ENCODE measurements at places on chromosomes 5 and 9.

- no peak for DNase-seq
Measured at GRCh38 chr9:74379718-74380117, 117.4 kb upstream of the RORB start.

DNA sequence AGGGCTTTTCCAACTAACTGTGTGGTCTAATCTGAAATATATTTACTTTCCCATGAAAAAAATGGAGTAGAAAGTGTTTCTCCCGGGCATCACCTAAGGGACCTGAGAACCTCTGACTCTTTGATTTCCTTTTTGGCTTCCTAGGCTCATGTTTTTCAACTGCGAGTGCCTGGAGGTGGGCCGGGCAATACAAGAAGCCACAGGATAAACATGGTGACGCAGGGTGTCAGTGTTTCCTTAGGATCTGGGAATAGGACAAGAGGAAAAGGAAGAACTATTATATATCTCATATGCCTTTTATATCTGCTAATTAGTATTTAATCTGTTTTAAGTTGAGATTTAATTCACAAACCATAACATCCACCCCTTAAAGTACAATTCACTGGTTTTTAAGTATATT lies 11.4 kb upstream of the LECT2 start:
- DNase-seq: no peak

DNA sequence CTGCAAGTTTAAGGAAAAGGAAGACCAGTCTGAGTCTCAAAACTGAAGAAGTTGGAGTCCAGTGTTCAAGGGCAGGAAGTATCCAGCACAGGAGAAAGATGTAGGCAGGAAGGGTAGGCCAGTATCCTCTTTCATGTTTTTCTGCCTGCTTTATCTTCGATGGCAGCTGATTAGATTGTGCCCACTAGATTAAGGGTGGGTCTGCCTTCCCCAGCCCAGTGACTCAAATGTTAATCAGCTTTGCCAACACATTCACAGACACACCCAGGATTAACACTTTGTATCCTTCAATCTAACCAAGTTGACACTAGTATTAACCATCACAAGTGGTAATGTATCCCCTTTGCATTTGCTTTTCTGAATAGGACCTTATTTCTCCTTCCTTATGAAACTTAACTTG lies 535.9 kb upstream of the FTMT start:
- no peak for DNase-seq

DNA sequence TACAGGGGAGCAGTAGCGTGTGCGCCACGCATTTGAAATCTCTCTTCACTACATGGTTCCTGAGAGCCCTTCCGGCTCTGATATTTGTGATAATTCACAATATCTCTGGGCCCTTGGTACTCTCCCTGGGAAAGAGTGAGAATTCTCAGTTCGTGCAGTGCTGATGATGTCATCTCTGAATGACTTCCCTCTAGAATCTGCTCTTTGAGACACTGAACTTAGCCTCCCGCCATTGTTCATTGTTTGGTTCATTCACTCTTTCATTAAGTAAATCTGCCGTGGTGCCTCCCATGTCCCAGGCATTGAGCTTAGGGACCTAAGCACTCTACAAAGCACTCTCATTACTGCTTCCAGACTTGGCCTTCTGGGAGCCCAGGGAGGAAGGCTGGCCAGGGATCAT lies 94.0 kb downstream of the PPARGC1B start:
- no peak for DNase-seq

- DNase-seq: no peak
Measured at GRCh38 chr5:142484821-142485387, 160.1 kb upstream of the SPRY4 start.

- DNase-seq: no peak
Measured at GRCh38 chr9:111711548-111711947, 50.1 kb downstream of the GNG10 start.

DNA sequence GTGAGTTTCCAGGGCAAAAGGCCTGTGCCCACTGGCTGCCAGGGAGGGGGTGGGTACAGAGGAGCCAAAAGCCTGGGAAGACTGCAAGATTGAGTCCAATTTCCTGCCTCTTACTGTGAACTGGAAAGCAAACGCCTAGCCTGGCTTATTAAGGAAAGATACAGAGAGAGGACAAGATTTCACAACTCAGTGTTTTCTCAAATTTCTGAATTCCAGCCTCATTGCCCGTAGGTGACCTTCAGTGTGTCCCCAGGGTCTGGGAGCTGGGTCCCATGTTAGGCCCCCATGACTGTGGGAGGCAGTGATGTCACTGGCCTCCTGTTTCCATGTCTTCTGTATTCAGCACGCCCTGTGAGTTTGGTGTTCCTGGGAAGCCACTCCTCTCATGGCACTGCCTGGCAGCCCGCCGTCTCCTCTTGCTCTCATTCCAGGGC lies 60.6 kb upstream of the PTPN3 start:
- DNase-seq: no peak

DNA sequence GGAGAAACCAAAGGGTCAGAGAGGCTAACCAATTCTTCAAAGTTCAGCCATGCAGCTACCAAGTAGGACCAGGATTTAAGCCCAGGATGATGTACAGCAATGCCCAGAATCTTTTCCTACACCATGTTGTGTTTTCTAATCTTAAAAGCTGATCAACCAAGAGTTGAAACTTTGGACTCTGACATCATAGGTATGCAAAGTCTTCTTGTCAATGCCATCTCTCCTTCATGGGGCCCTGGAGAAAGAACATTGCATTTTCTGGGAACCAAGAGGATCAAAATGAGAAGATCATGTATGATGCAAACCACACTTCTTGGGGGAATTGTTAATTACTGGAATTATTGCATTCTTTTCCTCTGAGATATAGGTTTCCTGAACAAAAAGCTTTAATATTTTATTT lies 54.4 kb upstream of the XPA start:
- DNase-seq: no peak

GRCh38 chr5:104793031-104793754 lies 1230.6 kb upstream of the NUDT12 start:
- DNase-seq: no peak

DNA sequence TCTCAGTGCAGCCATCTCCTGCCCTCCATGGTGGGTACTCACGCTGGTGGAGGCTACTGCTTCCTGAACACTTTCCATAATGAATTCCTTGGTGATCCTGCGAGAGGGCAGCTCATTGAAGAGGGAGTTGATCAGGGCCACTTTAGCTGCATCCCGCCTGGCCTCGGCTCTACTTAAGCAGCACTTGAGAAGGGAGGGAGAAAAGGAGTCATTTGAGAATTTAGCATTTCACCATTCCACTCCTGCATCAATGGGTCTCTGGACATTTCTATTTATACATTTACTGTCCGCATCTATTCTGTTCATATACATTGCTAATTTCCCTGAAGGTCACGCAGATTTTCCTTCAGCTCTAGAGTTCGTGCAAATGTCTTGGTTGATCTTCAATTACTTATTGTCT lies 35.1 kb downstream of the LIX1 start:
- no peak for DNase-seq

DNA sequence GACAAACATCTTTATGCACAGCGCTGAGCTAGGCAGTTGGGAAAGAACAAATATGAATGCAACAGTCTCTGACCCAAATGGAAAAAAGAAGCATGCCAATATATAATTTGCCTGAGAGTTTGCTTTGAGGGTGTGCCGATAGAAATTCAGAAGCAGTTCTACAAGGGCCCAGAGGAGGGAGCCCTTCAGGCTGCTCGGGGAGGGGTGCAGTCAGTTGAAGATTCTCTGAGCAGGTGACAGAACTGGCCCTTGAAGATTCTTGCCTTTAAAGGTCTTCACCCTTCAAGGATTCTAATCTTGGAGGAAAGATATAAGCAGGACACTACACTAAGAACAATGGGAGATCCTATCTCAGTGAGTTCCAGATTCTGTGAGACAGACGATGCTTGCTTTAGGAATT lies 3.7 kb upstream of the PAPPA start:
- DNase-seq: no peak

GRCh38 chr9:70988551-70988950 lies 132.9 kb downstream of the TRPM3 start:
- no peak for DNase-seq

GRCh38 chr9:34685591-34685990 lies 5.5 kb downstream of the CCL19 start:
- no peak for DNase-seq

DNA sequence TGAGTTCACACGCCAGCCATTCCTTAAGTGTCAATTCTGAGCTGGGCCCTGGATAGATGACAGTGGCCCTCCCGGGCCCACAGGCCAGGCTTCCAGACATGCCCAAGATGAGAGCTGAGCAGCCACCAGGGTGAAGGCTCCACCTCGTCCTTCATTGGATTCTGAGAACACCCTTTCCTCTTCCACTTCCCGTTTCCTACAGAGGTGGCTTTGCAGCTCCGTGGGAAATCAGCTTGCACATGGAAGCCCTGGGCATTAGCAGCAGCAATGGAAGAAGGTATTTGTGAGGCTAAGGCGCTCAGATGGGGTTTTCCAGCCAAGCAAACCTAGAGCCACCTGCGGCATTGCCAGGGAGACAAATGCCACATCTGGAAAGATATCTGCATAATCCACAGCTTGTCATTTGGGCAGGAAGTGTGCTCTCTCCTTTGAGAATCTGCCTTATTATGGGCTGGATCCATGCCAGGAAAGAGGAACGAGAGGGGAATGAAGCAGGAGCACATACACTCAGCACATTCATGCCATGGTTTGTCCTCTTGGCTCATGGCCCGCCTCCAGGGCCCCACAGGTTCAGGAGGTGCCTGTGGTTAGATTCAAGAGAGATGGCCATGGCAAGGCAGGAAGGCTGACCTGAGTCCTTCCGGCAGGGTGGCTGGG lies 34.1 kb downstream of the CFAP77 start:
- no peak for DNase-seq

- DNase-seq: no peak
Measured at GRCh38 chr9:98432960-98433359, 177.5 kb upstream of the TBC1D2 start.

DNA sequence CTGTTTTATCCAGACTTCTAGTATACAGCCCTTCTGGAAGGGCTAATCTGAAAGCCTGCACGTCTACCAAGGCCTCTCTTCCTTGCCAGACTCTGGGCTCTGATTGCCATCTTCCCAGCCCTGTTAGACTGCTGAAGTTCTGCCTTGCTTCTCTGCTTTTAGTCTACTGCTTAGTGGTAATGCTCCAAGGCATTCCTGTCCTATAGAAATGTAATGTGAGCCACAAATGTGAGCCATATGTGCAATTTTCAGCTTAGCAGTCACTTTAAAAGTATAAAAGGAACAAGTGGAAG lies 32.1 kb downstream of the WNK2 start:
- no peak for DNase-seq

- DNase-seq: no peak
Measured at GRCh38 chr5:80067531-80068245, 32.5 kb downstream of the THBS4 start.

DNA sequence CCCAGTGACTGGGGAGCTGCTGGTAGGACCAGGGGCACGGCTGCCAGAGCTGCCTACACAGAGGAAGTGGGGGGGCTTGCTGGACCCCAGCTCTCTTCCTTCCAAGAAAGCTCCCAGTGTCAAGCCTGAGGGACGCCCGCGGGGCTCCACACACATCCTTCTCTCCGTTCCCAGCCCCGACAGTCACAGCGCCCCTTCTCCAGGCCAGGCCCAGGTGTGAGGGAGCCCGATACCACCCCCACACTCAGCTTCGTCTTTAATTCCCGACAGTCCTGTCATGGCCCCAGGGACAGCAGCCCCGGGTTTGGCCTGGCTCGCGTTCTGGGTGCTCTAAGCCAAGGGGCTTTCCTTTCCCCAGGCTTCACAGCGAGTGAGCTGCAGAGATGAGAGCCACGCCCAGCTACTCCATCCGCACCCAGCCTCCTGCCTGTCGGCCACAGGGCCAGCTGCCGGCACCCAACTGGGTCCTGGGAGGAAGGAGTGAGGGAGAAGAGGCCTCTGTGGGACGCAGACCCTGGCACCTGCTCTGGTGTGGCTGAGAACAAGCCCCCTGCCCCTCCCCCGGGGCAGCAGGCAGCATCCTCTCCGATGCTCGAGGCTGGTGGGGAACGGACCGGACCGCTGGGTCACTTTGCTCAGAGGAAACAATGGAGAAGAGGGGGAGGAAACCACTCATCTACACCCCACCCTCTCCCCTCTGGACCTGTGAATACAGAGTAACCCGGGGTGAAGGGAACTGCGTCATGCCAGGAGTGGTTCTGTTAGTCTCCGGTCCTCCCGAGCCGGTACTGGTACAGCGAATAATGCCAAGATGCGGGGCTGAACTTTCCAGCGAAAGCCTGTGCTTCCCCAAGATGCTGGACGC lies 53.9 kb upstream of the PHYKPL start:
- DNase-seq: no peak

DNA sequence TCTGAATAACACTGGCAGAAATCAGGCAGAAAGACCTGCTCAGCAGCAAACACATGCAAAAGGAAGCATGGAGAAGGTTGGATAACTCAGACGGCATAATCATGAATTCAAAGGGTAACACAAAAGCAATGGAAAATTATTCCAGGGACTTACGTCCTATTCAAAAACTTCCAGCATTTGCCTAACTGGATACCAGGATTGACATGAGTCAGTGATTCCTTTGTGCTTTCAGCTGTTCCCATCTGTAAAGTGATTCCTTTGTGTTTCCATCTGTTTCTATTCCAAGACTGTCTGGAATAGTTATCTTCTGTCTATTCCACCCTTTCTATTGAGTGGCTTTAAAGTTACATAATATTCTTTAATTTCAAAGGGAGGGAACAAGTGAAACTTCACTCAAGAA lies 1361.7 kb upstream of the CDH9 start:
- DNase-seq: no peak

- no peak for DNase-seq
Measured at GRCh38 chr5:160657068-160657507, 194.9 kb downstream of the ATP10B start.

DNA sequence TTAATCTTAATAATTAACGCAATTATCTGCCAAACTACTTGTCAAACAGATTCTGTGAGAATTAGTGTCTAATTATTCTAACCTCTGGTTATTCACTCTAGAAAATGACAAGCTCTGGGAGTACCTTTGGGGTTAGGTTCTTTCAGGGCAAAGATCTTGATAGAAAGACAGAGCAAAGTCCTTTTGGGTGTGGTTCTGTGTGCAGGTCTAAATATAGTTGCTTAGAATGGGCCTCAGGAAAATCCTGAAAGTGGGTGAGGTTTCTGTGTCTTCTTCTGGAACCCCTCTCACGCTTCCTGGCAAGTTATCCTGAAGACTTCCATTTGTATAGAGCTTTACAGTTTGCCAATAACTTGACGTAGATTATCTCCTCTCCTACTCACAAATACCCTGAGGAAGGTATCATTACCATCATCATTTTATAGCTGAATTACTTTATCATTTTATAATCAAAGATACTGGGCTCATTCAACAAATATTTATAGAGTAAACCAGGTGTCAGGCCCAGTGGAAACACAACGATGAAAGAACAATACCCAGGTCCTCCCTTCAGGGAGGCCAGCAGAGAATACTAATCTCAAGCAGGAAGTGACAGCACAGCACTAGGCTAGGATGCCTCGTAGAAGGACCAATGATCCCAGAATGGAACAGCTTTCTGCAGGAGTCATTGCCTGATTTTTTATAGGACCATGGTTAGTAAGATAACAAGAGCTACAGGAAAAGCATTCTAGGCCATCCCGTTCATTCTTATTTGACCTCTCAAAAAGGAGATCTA lies 27.6 kb upstream of the LHFPL2 start:
- DNase-seq: no peak

GRCh38 chr9:86751207-86751606 lies 196.1 kb downstream of the GAS1 start:
- DNase-seq: peak; percentile 72

- DNase-seq: no peak
Measured at GRCh38 chr9:122888480-122888879, 16.7 kb downstream of the RC3H2 start.

- no peak for DNase-seq
Measured at GRCh38 chr9:135712613-135713295, 10.8 kb downstream of the KCNT1 start.

Measured in skeletal muscle cell (primary cell).